ENCODE measurements at places on chromosomes 11 and 22.

- DNase-seq, result no peak
Observed at GRCh38 chr11:14538271-14538925, 18.2 kb upstream of the PSMA1 start.

DNA sequence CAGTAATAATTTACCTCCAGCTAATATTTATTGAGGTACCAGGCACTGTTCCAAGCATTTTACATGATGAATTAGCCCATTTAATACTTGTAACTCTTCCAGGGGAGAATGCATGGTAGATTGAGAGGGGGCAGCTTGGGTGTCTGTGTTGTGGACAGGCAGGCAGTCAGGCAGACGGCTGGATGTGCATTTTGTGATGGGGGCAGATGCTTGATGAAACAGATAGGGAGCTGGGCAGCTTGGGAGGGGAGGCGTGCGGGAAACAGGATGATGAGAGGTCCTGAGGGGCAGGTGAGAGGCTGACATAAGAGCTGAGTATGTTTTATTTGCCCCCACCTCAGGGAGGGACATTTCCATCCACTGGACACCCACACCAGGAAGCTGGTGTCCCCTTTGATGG, 33.1 kb upstream of the SHISAL1 start:
- DNase-seq, result no peak

DNA sequence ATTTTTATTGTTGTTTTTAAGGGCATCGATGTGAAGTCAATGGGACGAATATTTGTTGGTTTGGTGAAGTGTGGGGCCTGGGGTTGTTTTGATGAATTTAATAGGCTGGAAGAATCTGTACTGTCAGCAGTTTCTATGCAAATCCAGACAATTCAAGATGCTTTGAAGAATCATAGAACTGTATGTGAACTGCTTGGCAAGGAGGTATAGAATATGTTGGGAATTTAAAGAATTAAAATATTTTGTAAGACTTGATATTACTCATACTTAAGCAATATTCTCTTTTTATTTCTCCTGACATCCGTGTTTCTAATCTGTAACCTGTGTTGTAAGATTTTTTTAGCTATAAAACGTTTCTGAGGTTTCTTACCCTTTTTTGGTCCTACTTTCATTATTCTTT, 61.6 kb downstream of the DYNC2H1 start:
- no peak for DNase-seq

- peak; percentile 42 for DNase-seq
Observed at GRCh38 chr11:46916286-46917108, 1.9 kb downstream of the LRP4 start.

- DNase-seq, result no peak
Observed at GRCh38 chr22:37663521-37664140, 5.1 kb downstream of the PDXP start.

DNA sequence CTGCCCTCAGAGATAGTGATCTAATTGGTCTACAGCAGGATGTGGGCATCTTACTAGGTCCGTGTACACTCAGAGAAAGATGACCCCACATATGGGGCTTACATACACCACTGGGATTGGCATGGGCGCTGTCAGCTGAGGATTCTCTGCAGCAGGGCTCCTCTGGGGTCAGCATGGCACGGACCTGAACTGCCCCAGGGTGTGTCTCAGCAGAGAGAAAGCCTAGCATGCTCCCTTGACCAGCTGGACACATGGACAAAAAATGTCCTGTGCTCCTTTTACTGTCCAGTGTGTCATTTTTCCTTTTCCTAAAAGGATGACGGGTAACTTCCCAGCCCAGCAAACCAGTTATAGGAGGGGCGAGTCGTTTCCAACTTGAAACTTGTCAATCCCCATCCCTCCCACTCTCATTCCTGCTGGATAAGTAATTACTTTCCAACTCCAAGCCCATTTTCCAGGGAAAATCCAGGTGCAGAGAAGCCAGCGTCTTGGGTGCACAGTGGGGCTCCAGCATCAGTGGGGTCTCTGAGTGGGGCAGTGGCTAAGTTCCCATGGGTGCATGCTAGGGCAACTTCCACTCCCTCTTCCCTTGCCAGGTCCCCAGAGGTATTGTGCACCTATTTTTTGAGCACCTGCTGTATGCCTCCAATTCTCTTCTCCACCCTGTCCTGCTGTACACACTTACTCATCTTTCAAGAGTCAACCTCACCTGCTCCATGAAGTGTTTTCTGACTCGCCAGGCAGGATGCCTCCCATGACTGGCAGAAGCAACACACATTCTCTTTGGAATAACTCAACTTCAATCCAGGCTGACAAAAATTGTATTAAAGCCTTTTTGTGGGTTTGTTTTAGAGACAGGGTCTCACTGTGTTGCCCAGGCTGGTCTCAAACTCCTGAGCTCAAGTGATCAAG, 5.0 kb downstream of the VSTM5 start:
- DNase-seq, result no peak

- no peak for DNase-seq
Observed at GRCh38 chr22:38348751-38349496, 31.7 kb upstream of the CSNK1E start.

DNA sequence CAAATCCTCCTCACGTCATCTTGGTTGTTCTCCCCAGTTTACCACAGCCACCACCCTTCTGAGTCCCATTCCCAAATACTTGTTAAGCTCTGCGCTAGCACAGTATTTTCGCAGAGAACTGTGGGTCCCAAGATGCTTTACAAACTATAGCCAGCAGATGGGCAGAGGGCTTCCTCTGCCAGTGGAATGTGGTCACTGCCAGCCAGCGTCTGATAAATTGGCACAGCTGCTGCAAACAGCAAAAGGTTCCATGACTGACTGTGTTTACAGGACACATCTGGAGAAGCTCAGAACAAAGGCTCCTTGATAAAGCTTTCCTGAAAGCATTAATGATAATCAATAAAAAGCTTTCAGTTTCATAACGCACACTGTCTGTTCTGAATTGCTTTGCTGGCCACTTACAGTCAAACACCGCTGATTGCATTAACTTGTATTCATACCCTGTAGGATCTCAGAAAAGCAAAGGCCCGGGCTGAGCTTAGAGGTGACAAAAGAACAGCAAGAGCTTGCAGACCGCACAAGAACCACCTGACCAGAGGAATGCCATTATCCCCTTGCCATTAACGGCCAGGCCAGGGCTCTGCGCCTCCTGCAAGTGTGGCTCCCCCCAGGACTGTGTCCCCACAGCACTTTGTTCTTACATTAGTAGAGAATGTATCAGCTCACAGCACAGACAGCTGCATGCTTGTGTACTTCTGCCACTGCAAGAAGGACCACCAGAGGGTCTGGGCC, 120.6 kb downstream of the MICAL3 start:
- peak; percentile 60 for DNase-seq

GRCh38 chr11:118917481-118918127, 8.1 kb downstream of the BCL9L start:
- DNase-seq, result no peak

GRCh38 chr11:66851698-66852465, 5.0 kb upstream of the LRFN4 start:
- no peak for DNase-seq

DNA sequence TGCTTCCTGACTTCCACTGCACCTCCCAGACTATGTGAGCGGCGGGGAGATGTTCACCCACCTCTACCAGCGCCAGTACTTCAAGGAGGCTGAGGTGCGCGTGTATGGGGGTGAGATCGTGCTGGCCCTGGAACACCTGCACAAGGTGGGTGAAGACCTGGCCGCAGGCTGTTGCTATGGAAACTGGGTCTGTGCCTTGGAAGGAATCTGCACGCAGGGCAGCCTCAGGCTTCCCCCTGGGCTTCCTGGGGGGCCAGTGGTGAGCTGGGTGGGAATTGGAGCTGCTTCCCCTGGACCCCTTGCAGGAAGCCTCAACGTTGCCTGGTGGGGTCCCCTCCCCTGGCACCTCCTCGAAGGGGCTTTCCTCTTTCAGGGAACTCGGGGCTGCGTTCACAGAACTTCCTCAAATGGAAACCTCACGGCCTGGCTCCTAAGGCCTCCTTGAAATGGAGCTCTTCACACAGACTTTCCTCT, 1.5 kb downstream of the RPS6KA4 start:
- DNase-seq, result no peak

GRCh38 chr11:65440831-65441499, 18.4 kb downstream of the NEAT1 start:
- no peak for DNase-seq

- DNase-seq, result no peak
Observed at GRCh38 chr11:101470881-101471520, 112.8 kb downstream of the TRPC6 start.

- DNase-seq, result no peak
Observed at GRCh38 chr11:93532806-93533205, 10.4 kb downstream of the SMCO4 start.

- no peak for DNase-seq
Observed at GRCh38 chr22:20405931-20406685, 12.2 kb downstream of the ZNF74 start.
